ENCODE measurements at places on chromosomes 4 and X.
A peak's percentile ranks its signal among the peaks of the same experiment; 100 is the strongest.

DNA sequence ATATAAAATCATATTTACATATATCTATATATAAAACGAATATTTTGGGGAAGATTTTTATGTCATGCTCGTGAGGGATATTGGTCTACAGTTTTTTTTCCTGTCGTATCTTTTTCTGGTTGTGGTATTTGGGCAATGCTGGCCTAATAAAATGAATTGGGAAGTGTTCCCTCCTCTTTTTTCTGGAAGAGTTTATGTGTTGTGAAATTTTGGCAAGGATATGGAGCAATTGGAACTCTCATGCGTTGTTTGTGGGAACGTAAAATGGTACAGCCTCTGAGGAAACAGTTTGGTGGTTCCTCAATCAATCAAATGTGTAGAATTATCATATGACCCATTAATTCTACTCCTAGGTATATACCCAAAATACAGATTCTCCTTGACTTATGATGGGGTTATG, 69.8 kb downstream of the ZNF182 start:
- DNase-seq, result no peak

DNA sequence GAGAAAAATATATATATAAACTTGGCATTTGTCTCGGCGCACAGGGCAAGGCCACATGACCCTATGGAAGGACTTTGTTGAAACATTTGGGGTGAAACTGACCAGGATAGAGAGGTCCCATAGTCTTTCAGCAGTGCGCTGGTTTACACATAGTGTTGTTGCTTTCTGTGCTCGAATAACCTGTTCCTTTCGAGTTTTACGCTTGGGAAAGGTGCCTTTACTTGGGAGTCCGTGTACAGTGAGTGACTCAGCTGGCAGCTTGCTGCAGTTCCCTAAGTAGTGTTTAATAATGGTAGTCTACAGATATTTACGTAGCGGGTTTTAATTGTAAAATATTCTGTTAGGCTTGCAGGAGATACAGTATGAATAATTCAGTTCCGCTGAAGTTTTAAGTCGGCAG, 578 bp downstream of the APOOL start:
- no peak for DNase-seq

GRCh38 chrX:49919617-49920016, 2.8 kb upstream of the CLCN5 start:
- peak; percentile 45 for DNase-seq

- no peak for DNase-seq
Measured at GRCh38 chrX:127324128-127324527, 504.6 kb downstream of the PRR32 start.
